ENCODE measurements at places on chromosomes 16 and 17.

DNA sequence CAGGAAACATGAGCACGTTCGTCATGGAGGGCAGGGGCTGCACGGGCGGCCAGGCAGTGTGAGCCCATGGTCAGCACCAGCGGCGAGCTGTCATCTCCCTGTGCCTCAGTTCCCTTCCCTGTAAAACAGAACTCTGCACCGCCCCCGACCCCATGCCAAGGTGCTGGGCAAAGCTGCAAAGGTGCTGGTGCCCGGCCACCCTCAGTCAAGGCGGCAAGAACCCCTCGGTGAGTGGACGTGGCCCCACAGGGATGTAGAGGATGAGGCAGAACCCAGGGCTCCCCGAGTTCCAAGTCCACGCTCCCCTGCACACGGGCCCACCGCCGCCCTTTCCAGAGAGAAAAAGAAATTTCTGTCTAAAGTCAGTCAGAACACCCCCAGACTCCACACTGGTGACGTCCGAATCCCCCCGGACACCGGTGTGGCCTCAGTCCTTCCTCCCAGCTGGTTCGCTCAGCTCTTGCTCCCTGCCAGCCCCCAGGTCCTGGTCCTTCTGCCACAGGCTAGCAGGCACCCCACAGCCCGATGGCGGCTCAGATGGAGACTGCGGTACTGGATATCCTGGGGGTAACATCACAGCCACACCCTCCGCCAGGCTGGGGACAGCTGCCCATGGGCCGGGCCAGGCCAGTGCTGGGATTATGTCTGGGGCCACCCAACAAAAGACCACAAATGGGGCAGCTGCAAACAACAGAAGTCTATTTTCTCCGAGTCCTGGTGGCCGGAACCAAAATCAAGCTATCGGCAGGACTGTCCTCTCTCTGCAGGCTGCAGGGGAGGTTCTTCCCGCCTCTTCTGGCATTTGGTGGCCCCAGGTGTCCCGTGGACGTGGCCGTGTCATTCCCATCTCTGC, 14.4 kb upstream of the BAHCC1 start:
- no peak for DNase-seq

DNA sequence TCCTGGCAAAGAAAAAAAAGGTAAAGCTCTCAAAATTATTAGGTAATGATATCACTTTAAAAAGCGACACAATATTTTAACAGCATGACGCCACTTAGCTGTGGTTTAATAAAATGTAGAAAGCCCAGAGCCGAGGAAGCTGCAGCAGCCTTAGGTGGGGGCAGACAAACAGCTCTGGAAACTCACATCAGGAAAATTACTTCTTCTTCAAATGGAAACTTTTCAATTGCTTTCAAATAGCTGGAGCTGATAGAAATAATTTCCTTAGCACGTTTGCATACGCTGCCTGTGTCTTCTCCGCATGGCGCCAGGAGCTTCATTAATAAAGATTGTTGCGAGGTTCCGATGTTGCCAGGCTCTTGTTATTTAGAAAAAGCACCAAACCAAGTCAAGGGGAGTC, 835.3 kb upstream of the EEF2KMT start:
- DNase-seq: no peak

DNA sequence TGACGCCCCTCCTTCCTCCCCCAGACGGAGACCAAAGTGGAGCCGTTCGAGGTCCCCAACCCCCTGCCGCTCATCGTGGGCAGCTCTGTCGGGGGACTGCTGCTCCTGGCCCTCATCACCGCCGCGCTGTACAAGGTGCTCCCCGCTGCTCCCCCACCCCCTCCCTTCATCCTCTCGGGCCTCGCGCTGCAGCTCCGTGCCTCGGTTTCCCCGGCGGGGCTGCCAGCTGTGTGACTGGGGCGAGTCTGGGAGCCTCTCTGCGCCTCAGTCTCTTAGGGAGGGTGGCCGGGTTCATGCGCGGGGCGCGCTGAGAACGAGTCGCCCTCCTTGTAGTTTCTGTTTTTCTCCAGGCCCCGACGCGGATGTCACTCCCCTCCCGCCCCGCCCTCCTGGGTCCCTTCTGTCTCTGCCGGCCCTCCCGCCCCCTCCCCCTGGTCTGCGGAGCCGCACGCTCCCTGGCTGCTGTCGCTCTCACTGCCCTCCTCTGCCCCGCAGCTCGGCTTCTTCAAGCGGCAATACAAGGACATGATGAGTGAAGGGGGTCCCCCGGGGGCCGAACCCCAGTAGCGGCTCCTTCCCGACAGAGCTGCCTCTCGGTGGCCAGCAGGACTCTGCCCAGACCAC, 23.7 kb upstream of the ITGAX start:
- no peak for DNase-seq

DNA sequence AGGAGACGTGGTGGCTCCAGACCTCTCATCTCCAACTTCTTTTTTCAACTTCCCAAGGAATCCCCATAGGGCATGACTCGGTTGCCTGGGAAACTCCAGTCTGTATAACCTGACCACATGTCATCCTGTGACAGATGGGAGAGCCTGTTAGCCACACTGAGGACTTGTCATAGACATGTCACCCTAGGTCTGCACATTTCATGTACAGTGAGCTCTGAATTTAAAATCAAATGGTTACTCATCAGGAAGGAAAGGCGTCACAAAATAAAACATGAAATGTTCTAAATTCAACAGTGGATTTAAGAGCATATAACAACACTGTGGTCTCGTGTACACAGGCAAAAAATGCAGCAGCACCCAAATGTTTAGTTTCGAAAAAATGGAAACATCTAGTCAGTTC, 22.2 kb upstream of the ADAMTS18 start:
- no peak for DNase-seq

GRCh38 chr17:76542984-76543383, 3.1 kb downstream of the PRCD start:
- DNase-seq: no peak

DNA sequence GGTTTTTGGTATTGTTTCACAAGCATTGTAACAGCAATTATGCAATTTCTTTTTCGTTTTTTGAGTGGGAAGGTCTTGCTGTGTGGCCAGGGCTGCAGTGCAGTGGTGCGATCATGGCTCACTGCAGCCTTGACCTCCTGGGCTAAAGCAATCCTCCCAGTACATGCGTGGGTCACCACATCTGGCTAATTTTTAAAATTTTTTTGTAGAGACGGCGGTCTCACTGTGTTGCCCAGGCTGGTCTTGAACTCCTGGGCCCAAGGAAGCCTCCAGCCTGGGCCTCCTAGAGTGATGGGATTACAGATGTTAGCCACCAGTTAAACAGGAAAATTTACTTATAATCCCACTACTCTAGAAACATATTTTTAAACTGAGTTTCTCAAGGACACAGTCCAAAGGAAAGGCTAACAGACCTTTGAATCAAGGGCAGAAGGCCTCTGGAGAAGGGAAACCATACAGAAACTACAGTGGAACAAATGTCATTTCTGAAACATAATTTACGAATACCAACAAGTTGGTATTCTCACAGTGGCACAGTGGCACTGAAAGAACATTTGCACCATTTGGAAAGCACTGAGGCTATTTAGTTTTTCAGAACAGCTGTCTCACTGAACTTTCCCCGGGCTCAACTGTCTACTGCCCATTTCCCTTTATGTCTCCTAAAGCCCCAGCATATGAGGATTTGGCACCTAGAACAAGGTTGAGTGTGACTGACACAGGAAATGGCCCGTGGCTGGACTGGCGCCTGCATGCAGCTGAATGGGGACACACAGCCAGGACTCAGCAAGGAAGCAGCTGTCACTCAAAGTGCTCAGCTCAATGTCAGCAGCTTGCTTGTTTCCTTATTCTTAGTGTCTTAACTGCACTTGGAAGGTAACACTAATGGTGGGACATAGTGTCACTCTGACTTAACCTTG, 2.8 kb upstream of the PRKAR1A start:
- no peak for DNase-seq

Measured in stimulated activated effector memory CD8-positive, alpha-beta T cell treated with anti-CD3 and anti-CD28 coated beads, Interleukin-12 subunit alpha, Interleukin-12 subunit beta, amount 100 ng/mL, for 72 hours (primary cell).